Fibroblast of skin of left biceps (primary cell): ENCODE measurements at places on chromosomes 16 and 17.

- DNase-seq, result no peak
These were observed 1.7 kb upstream of the COL1A1 start for GRCh38 chr17:50203086-50203485.

DNA sequence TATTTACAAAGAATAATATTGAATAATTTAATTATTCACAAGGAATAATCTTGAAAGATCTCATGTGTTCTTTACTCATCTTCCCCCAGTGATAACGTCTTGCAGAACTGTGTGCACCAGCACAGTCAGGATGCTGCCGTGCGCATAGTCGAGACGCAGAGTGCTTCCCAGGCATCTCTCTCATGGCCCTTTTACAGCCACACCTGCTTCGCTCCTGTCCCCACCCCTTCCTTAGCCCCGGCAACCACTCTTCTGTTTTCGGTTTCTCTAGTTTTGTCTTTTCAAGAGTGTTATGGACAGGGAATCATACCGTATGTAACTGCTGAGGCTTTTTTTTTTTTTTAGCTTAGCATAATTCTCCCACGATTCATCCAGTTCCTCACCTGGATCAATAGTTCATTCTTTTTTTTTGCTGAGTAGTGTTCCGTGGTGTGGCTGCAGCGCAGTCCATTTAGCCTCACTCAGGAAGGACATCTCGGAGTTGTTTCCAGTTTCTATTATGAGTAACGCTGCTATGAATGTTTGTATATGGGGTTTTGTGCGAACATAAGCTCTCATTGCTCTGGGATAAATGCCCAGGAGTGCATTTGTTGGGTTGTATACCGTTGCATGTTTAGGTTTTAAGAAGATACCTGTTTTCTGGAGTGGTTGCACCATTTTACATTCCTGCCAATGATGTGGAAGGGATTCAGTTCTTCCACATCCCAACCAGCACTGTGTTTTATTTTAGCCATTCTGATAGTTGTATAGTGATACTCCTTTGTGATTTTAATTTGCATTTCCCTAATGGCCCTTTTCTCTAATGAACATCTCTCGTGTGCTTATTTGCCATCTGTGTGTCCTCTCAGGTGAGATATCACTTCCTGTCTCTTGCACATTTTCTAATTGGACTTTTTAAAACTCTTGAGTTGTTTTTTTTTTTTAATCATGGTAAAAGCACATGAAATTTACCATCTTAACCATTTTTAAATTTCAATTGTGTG is 47.6 kb downstream of the SEC14L1 start:
- no peak for DNase-seq

GRCh38 chr17:79291391-79291790 is 216.8 kb downstream of the ENGASE start:
- no peak for DNase-seq

GRCh38 chr17:4232168-4232813 is 31.5 kb downstream of the ANKFY1 start:
- DNase-seq, result peak; percentile 28
